ENCODE measurements at places on chromosomes 2 and 18. TPM values are rescaled to one million over a fixed set of nuclear protein-coding genes. Genes with fewer than 3 reads are reported as not detected.

GRCh38 chr2:73264332-73264606 is 20.0 kb downstream of the FBXO41 start:
- no peak for DNase-seq

DNA sequence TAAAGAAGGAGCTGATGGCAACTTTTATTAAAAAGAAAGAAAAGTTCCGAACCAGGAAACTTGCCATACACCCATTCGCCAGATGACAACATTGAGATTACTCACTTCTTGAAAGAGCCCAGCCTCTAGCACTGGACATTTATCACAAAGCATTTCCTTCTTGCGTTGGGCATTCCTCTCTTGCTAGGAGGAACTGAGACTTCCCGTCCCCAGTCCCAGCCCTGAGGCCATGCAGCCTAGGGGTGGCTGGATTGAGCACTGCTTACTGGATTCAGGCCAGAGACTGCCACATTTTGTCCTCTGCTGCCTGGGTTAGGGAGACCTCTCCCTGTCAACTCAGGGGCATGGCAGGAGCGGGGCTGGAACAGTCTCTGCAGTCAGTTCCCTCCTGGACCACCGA is 80.1 kb downstream of the SDC1 start:
- DNase-seq = no peak

- DNase-seq = no peak
Measured at GRCh38 chr2:154960802-154961583, 262.5 kb downstream of the KCNJ3 start.

- no peak for DNase-seq
Measured at GRCh38 chr18:57950542-57950941, 93.5 kb upstream of the NEDD4L start.

- DNase-seq = no peak
Measured at GRCh38 chr2:165933211-165933910, 20.2 kb downstream of the TTC21B start.

DNA sequence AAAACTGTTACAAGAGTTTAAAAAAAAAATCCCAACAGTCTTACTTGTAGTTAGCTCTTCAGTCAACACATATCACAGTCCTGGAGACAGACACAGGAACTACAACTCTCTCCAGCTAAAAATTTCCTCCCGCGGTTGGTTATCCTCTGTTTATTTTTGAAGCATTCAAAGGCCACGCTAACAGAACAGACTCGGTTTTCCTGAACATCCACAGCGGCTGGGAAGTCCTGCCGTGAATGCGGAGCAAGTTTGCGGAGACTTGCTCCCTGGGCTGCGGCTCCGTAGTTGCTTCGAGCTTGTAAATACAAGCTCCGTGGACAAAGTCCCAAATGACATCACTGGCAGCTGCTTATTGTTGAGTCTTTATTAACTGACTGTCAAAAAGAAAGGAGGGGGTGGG is at the start of gene NCKAP5:
Gene NCKAP5 (minus strand): TSS at position 292 of the 400 bp plus-strand sequence. CDS start 50,937 bp downstream, outside the sequence.
- no peak for DNase-seq

DNA sequence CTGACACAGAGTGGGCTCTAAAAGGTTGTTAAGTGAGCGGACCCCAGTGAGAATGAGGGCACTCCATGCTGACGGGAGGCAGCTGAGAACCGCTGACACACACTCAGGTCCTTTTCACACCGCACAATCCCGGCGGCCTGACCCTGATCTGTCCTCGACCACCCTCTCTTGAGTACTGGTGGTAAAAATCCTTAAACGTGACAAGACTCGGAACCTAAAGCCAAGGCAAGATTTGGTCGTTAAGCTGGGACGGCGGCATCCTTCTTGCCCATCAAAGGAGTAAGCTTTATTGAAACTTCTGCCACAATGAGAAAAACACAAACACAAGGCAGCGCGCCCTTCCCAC is 569 bp downstream of the TMX3 start:
- peak; percentile 47 for DNase-seq

DNA sequence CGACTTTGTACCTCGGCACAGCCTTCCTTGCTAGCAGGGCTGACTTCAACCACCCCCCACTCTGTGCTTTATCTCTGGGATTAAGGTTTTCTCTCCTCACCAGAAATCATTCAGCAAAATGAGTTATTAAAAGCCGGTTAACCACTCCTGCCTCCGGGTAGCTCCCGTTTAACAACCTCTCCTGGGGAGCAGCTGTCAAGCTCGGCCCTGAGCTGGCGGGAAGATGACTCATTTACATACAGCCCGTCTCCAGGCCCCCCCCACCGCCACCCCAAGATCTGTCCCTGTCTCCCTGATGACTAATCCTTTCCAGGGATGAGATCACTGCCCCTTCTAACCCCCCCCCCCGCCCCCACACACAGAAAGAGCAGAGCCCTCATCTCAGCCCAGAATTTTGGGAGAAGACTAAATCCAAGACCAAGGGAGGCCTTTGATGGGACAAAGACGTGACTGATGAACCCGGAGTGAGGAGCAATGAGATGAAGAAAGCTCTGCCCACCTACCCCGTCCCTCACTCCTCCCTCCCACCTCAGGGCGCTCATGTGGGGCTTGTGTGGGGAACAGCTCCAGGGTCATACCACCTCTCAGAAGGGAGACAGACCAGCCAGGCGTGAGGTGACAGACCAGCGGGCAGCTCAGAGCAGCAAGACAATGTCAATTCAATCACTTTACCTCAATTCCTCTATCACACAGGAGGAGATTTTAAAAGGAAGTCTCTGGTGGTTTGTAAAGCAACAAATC is 131.4 kb downstream of the MSH2 start:
- DNase-seq = no peak

The EVX2 gene
- total RNA-seq = not detected

The POTEI gene
- not detected for total RNA-seq

DNA sequence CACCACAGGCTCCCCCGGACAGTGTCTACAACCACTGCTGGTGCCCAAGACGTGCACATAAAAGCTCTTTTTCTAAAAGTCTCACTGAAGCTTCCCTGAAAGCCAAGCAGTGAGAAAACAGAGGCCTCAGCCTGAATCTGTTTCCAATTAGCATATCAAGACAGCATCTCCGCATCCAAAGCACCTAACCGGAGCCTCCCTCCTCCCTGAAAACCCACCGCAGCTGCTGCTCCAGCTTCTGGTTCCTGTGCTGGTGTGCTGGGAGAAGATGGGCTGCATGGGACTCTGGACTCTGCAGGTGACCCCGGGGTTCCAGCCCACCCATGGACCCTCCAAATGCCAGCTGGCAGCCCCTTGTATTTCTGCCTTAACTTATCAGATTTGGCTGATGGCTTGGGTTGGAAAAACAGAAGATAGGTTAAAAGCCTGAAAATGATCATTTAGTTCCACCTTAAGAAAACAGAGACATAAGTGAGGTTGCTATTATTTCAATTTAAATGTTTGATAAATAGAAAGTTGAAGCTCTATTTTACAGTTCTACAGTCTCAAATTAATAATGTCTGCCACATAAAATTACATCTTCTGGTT is 103.3 kb downstream of the TMEM18 start:
- no peak for DNase-seq

DNA sequence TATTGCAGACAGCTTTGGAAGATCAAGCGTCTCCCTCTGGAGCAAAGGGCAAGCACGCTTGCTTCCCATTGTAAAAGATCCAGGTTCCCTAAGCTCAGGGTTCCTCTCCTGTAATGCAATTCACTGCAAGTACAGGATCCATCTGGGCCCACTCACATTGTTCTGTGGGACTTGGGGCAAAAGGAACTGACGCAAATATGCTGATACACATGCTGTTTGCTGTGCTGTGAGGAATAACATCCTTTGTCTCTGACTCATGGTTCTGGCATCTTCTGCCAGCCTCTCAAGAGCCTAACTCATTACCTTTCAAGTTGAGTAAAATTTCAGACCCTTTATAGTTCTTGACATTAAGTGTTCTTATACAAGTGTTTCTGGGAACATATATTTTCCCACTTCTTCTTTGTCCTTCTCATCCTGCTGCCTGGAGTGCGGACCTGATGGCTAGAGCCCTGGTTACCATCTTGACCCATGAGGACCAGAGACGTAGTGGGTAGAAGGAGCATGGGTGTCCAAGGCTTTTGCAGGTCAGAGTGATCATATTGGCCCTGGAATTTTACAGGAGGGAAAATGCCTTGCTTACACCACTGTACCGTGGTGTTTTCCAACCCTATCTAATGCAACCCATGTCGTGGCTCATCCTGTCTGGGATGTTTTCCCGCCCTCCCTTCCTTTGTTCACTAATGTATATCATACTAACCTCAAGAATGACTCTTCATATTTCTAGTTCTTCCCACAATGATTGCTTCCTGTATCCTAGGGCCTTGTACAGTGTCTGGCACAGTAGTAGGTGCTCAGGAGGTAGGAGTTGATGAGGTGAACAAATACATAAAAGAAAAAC is 145.7 kb upstream of the GLI2 start:
- DNase-seq = no peak

The SP9 gene
- not detected for total RNA-seq

The ICA1L gene
- 3.8 TPM for total RNA-seq

The GKN2 gene
- total RNA-seq = not detected

GRCh38 chr2:127404466-127405254 is 13.6 kb upstream of the PROC start:
- no peak for DNase-seq

DNA sequence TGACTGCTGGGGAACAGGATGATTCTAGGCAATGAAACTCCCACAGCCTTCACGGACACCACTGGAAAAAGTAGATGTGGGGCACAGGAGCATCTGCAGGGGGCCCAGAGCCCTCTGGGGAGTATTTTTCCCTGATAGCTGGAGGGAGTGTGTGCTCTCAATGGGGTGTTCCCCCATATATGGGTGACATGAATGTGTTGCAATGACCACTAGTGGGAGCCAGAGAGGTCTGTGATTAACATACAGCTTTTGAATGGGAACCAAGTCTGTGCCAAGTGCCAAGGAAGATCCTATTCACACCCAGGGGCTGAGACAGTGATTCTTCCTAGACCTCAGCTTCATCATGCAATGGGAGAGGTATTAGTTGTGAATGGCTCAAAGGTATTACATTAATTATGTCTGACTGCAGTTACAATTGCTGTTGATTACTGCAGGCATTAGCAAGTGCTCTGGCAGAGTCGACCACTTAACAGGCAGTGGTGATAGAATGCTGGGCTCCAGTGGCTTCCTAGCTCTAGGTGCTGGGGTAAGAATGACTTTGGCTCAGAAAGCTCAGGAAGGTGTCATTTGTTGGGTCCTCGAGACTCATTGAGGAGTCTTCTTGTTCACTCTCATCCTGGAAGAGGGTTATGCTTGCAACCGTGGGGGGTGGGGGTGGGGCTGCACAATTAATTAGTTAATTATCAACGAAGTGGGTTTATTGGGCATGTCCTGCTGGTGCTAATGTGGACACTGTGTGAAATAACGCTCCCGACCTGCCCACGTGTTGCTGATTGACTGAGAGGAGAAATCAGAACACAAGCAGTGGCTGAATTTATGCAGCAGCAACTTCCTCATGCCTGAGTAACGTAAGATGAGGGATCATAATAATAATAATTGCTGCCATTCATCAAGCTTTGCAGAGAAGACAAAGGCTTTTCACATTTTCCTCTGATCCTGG is 194.1 kb downstream of the CLIP4 start:
- peak; percentile 71 for DNase-seq

DNA sequence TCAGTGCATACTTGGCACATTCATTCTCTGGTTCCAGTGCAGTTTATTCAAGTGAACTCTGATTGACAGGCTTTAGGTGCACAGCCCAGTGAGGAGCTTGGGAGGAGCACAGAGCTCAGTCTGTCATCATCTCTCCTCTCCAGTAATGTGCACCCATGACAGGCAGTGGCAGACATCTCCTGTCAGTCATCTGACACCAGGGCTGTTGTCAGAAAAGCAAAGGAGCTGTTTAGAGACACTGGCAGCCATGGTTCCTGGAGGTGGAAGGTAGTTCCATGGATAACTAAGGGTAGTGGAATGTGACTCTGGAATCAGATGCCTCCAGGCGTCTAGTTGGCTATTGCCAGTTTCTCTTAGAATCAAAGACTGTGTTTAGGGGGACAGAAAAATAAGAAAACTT is 308.8 kb downstream of the DCDC2C start:
- no peak for DNase-seq

The DCDC2C gene
- total RNA-seq = not detected

The ZBTB14 gene
- total RNA-seq = 23.6 TPM

The TCF23 gene
- total RNA-seq = not detected

The RTP5 gene
- not detected for total RNA-seq

DNA sequence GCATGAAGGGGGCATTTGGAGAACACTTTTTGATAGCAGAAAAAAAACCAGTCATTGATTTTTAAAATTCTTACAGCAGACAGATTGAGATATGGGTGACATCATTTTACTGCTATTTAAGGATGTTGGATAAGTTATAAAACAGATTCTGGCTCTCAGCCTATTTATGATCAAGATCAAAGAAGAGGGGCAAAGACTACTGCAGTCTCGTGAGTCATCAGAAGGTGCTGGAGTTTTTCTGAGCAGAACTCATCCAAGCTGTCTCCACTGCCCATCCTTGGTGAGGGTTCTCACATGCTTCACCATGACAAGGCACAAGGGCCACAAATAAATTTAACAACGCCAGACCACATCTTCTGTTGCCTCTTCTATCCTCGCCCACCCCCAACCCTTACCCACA is 58.8 kb downstream of the ST6GAL2 start:
- no peak for DNase-seq

The SOWAHC gene
- total RNA-seq = not detected

- no peak for DNase-seq
Measured at GRCh38 chr2:102474785-102475184, 1.8 kb downstream of the SLC9A4 start.

- DNase-seq = no peak
Measured at GRCh38 chr2:20126040-20126439, 74.6 kb upstream of the LAPTM4A start.

- no peak for DNase-seq
Measured at GRCh38 chr2:9284521-9285297, 78.1 kb downstream of the ASAP2 start.

The RAPGEF4 gene
- total RNA-seq = not detected

- DNase-seq = no peak
Measured at GRCh38 chr2:208820014-208820688, 413.6 kb downstream of the PTH2R start.

DNA sequence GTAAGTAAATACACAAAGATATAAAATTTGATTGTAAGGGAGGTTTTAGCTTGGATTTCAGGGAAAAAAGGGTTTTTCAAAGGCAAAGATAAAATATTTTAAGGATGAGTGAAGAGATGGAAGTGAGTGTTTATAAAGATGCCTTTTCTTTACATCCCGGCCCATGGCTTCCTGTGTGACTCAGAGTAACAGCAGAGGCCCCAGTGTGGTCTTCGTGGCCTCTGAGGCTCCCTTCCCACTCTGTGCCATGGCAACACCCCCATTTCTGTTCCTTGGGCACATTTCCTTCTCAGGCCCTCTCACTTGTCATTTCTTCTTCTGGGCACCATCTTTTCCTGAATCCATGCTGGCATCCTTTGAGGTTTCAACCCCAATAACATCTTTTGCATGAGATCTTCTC is 92.6 kb upstream of the TMEM18 start:
- DNase-seq = peak; percentile 60

GRCh38 chr2:174477759-174478158 is 9.1 kb downstream of the GPR155 start:
- DNase-seq = no peak
